T-helper 1 cell (primary cell): ENCODE measurements at places on chromosomes 13 and 19.

GRCh38 chr13:19834704-19835103 lies 28.7 kb downstream of the ZMYM5 start:
- DNase-seq, result no peak

DNA sequence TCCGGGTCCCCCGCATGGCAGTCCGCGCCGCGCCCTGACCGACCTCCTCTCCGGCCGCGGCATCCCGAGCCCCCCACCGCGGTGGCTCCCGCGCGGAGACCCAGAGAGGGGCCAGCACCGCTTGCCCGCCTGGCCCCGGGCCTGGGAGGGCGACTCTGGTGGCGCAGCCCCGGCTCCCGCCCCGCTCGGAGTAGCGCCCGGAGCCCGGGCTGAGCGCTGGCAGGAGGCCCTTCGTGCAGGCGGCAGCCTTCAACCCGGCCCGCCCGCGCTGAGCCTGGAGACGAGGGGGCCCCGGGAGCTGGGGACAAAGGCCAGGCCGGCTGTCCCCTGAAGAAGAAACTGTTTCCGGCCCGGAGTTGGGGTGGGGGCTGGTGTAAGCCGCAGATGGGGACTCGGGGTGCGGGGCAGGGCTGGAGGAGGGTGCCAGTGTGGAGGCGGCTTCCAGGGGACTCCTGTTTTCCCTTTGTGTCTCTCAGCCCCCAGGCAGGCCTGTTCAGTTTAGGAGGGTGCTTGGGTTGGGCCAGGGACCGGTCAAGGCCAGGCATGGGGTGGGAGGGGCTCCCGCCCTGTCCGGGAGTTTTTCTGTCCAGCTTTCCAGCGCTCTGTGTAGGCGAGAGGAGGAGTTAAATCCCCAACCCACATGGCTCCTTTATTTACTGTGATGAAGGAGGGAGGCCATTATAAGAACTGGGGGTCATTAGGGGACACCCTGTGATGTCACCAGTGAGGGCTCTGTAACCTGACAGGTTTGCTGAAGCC lies 935 bp downstream of the LRP3 start:
- no peak for DNase-seq

- no peak for DNase-seq
Observed at GRCh38 chr13:31556376-31556775, 182.9 kb upstream of the RXFP2 start.

DNA sequence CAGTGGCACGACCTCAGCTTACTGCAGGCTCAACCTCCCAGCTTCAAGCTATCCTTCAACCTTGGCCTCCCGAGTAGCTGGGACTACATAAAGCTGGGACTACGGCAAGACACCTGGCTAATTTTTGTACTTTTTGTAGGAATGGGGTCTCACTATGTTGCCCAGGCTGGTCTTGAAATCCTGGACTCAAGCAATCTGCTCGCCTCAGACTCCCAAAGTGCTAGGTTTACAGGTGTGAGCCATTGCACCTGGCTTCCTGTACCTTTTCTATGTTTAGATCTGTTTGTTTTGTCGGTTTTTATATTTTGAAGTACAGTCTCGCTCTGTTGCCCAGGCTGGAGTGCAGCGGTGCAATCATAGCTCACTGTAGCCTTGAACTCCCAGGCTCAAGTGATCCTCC lies 17.5 kb upstream of the TICAM1 start:
- DNase-seq, result no peak

GRCh38 chr19:54208784-54209057 lies 8.1 kb downstream of the RPS9 start:
- DNase-seq, result no peak

GRCh38 chr13:23766283-23766682 lies 122.9 kb downstream of the MIPEP start:
- no peak for DNase-seq

DNA sequence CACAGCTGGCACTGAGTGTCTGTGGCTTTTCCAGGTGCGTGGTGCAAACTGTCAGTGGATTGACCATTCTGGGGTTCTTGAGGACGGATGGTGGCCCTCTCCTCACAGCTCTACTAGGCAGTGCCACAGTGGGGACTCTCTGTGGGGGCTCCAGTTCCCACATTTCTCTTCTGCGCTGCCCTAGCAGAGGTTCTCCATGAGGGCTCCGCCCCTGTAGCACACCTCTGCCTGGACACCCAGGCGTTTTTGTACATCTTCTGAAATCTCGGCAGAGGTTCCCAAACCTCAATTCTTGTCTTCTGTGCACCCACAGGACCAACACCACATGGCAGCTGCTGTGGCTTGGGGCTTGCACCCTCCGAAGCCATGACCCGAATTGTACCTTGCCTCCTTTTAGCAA lies 9.2 kb downstream of the ZNF627 start:
- no peak for DNase-seq

DNA sequence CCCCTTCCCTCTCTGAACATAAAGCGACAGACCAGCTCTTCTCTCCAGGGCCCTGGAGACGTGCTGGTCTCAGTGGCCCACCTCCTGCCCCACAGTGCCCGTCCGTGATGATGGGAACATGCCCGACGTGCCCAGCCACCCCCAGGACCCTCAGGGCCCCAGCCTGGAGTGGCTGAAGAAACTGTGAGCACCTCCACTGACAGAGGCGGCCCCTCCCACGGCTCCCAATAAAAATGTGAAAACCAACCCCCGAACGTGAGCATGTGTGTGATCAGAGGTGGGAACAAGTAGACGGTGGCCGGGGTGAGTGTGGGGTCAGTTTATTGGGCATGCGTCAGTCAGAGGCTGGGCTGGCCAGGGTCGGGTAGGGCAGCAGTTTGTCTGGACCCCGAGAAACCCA lies 4.1 kb downstream of the NDUFA3 start:
- DNase-seq, result no peak

DNA sequence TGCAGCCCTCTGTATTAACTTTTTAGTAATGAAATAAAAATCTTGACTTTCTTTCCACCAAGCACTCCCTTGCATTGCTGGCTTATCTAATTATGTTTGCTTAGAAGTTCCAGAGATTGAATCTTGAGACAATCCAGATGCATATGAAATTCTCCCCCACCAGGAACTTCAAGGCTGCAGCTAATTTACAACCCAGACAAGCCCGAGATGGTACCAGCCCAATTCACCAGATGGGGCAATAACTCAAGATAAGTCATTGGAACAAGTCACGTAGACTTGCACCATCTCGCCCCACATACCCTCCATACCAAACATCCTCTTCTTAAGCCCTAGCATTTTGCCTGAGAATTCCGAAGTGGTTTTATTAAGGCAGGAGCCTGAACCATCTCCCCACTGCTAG lies 29.0 kb downstream of the UTP14C start:
- DNase-seq, result no peak

DNA sequence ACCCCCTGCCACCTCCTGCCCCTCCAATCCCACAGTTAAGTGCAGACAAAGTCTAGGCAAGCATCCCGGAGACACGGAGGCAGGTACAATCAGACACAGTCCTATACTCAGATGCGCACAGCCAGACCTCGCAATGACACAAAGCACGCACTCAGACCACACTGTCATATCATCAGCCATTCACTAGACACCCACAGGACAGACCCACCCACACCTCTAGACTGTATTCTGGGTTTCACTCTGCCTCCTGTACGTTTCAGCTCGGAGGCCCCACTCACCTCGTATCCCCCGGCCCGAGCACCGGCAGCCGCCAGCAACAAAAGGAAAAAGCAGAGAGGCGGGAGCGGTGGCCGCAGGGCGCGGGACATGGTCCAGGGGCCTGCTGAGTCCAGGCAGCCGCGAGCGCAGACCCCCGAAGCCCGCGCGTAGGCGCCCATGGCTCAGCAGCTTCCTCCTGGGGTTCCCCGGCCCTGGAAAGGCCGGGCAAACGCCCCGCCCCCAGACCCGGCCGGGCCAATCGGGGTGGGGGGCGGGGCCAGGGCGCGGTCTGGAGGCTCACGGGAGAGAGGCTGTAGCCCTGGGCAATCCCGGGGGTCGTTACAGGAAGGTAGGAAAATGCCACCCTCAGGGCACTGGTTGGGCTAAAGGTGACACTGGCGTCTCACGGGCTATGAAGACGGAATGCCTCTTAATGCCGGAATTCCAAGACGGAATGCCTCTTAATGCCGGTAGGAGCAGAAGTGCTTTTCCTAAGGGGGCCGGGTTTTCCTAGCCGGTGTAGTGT lies at the start of the genes MAN2B1 and WDR83:
TSS of gene MAN2B1 (minus strand) at position 478 of the 784 bp plus-strand sequence. CDS start at position 437, 41 bp downstream.
TSS of gene WDR83 (plus strand) at position 543 of the 784 bp plus-strand sequence. CDS start 2,984 bp downstream, outside the sequence.
- peak; percentile 81 for DNase-seq

DNA sequence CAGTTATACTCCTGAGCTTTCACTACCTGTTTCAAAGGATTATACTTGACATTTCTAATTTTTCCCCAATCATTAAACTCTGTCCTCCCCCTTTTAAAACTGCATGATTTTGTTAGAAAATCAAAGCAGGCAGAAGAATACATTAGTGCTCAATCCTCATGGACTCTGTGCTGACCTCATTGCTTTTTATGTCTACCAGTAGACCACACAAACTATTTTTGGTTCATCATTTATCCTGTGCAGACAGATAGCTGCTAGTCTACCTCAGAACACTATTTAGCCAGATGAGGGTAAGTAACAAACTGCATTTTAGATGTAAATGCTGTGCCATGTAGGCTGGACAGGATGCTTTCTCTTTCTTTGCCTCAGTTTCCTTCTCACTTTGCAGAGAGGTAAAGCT lies 235.9 kb downstream of the DCT start:
- DNase-seq, result no peak

DNA sequence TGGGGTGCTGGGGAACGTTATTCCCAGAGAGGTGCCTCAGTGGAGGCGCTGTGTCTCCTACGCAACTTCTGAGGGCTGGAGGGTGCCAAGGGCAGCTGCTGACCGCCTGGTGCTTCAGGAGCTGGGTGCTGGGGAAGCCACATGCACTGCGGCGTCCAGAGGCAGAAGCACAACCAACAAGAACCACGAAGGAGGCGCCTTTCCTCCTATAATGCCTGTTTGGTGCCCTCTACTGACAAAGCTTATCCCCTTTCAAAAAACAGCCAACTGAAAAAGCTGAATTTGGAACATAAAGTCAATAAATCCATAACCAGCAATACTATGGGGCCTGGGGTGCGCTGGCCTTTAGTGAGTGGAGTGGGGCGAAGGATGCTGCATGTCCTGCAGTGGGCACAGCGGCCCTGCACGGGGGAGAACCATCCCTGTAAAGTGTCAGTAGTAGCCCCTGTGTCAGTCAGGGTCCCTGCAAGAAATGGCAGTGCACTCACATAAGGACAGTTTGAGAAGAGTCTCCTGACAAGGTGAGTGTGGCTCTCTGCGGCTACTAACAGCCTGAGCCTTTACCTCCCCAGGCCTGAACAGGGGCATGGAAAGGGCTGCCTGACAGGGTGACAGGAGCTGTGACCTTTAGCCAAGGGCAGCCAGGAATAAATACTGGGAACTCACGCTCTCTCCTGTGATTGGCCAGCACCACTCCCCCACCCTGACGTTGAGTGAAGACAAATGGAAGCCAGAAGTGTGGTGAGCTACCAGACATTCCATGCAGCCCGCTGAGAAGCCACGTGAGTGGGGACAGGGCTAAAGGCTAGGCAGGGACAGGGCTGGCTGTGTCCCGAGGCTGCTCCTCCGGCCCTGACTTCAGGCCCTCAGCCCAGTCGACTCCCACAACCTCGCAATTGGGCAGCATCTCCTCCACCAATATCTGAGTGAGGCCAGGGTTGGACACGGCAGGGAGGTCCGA lies 4.5 kb upstream of the B3GNT8 start:
- no peak for DNase-seq

- no peak for DNase-seq
Observed at GRCh38 chr19:51901860-51902259, 3.0 kb downstream of the ZNF649 start.

DNA sequence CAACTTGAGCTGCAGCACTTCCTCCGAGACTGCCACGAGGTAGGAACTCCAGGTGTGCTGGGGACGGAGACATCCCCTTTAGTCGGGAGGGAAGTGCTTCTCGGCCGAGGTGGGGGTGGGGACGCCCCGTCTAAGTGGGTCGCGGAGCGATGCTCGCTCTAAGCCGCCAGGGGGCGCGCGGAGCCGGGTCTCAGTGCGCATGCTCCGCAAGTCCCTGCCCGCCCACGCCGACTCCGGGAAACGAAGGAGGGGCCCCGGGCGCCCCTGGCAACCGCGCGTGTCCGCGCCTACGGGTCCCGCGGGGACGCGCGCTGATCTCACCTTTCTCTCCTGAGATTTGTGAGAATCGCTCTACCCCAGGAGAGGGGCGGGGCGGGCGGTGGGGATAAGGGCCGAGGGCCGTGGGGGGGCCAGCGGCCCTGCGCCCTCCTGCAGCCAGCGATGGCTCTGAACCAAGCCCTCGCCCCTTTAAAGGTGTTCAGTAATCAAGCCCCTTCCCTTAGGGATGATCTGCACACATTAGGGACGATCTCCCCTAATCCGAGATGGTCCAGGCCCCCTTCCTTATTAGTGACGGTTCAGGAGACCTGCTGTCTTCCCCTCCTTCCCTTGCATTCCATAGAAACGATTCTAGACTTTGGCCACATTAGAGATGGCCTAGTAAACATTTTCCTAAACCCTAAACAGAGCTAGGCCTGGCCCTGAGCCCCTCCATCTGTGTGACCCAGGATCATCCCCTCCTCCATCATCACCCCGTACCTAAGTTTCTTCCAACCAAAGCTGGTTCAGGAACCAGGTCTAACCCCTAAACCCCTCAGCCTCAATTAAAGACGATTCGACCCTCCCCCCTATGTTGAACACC lies 47.3 kb upstream of the SHKBP1 start:
- peak; percentile 87 for DNase-seq

DNA sequence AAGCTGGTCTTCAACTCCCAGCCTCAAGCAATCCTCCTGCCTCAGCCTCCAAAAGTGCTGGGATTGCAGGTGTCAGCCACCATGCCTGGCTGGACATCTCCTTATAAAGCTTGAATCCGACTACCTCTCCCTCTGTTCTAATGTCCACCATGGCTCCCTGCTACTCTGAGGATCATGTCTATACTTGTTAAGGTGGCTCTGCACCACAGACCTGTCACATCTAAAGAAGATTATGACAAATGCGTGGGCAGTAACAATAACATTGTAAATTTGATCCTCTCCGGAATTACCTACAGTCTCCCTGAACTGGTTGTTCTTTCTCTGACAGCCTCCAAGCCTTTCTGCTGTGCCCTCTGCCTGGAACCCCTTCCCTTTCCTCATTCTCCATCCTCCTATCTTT lies 1.8 kb downstream of the NXNL1 start:
- DNase-seq, result no peak

- no peak for DNase-seq
Observed at GRCh38 chr13:80654638-80655249, 313.8 kb upstream of the SPRY2 start.

GRCh38 chr13:101170306-101170705 lies 246.0 kb downstream of the NALCN start:
- no peak for DNase-seq

DNA sequence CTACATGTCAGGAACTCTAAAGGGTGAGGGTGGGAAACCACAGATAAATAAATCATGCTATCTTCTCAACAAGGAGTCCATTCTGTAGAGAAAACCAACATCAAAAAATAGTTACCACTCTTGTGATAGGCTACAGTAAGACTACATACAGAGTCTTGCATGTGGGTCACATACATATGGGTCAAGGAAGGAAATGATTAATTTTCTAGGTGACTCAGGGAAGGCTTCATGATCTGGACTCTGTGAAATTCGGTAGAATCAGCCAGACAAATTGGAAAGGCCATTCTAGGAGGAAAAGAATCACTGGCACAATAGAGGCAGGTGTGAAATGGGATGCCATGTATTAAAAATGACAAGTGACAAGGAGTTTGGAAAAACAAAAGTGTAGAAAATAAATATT lies 638.9 kb downstream of the LIG4 start:
- DNase-seq, result no peak
